Thyroid gland (tissue), 4 donors: ENCODE measurements at places on chromosomes 3 and 15. TPM values are rescaled to one million over a fixed set of nuclear protein-coding genes. Genes with fewer than 3 reads are reported as not detected.

The TUSC2 gene
- 63.7 TPM for total RNA-seq

The SOX14 gene
- total RNA-seq = not detected

The RASSF1 gene
- total RNA-seq = 18.9 TPM

DNA sequence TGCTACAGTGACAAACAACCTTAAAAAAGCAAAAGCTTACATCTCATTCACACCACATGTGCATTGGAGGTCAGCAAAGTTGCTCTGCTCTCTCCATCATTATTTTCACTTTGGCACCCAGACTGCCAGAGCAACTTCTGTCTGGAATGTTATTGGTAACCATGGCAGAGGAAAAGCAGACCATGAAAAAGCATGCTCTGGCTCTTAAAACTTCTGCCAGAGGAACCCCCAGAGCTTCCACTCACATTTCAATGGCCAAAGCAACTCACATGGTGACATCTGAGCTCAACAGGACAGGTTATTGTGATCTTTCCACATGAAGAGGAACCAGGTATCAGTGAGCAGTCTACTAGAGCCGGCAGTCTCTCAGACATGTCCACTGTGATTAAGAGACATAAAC, 21.9 kb upstream of the FRMD5 start:
- no peak for DNase-seq
- H3K27ac ChIP-seq = no peak overlapping the region
- no peak overlapping the region for H3K4me3 ChIP-seq
- no peaks in the 10 kb centered on the region for H3K4me1 ChIP-seq
